CD4-positive, alpha-beta memory T cell (primary cell): ENCODE measurements at places on chromosomes 5 and 9. TPM values are rescaled to one million over a fixed set of nuclear protein-coding genes. Genes with fewer than 3 reads are reported as not detected.

SPEF2 gene
- total RNA-seq, result 14.2 TPM

ADCY2 gene
- total RNA-seq, result not detected

PDE6A gene
- not detected for total RNA-seq

ASPN gene
- total RNA-seq, result not detected

DCANP1 gene
- not detected for total RNA-seq

DMRT3 gene
- total RNA-seq, result not detected

F2RL1 gene
- 5.5 TPM for total RNA-seq

MYMK gene
- total RNA-seq, result not detected

PCDHAC2 gene
- not detected for total RNA-seq

OSMR gene
- not detected for total RNA-seq

C5orf52 gene
- not detected for total RNA-seq

PTPA gene
- 49.0 TPM for total RNA-seq

FBXW11 gene
- 41.7 TPM for total RNA-seq

CDKN2A gene
- total RNA-seq, result 6.1 TPM

LCN2 gene
- total RNA-seq, result not detected

EGFL7 gene
- not detected for total RNA-seq

IRX2 gene
- not detected for total RNA-seq

ABL1 gene
- total RNA-seq, result 31.6 TPM

CD180 gene
- 0.50 TPM for total RNA-seq

CCDC152 gene
- total RNA-seq, result 6.9 TPM

CTXN3 gene
- not detected for total RNA-seq

SH2D3C gene
- 43.4 TPM for total RNA-seq

GMCL2 gene
- total RNA-seq, result not detected

OR1N1 gene
- not detected for total RNA-seq

STPG3 gene
- not detected for total RNA-seq
